ENCODE measurements at places on chromosomes 2 and 18.

DNA sequence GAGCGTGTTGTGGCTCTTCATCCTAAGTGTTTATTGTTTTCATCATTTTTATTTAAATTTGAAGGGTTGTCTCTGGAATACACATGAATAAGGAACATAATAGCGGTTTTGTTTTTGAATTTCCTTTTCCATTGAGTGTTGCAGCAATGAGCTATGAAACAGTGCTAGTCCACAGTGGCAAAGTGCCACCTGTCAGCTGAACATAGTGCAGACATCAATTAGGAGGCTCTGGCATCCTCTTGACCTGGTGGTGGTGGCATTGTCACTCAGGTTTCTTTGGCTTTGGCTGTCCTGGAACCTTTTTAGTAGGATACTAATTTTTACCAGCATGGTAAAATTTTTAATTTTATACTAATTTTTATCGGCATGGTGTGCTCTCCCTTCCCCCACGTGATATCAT is 63.2 kb downstream of the UGGT1 start:
- DNase-seq, result no peak

DNA sequence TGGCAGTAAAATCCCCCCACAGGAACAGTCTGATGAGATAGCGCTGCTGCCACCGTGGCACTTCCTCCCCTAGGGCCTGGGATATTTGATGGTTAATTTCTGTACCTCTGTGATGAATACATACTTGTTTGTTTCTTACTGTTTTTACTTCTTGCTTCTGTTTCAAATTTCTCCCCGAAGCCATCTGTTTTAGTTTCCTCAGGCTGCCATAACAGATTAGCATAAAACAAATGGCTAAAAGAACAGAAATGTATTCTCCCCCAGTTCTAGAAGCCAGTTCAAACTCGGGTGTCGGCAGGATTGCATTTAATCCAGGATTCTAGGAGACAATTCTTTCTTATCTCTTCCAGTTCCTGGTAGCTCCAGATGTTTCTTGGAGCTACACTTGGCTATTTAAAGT is 435.9 kb downstream of the DSEL start:
- no peak for DNase-seq

DNA sequence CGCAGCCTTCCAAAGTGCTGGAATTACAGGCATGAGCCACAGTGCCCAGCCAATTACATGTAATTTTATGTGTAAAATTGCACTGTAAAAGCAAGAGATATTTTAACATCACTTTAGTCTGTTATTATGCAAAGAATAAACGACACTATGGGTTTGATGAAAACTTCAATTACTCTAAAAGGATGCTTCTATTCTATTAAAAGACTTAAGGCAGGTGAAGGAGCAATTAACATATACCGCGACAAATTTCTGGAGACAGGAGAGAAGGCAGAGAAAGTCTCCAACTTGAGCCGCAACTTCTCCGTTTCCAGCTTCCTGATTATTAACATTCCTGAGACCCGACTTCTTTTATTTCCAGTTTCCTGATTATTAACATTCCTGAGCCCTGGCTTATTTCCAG is 53.7 kb downstream of the FAM210A start:
- peak; percentile 18 for DNase-seq

- no peak for DNase-seq
These were observed 407.8 kb upstream of the CDH2 start for GRCh38 chr18:28584731-28585130.

DNA sequence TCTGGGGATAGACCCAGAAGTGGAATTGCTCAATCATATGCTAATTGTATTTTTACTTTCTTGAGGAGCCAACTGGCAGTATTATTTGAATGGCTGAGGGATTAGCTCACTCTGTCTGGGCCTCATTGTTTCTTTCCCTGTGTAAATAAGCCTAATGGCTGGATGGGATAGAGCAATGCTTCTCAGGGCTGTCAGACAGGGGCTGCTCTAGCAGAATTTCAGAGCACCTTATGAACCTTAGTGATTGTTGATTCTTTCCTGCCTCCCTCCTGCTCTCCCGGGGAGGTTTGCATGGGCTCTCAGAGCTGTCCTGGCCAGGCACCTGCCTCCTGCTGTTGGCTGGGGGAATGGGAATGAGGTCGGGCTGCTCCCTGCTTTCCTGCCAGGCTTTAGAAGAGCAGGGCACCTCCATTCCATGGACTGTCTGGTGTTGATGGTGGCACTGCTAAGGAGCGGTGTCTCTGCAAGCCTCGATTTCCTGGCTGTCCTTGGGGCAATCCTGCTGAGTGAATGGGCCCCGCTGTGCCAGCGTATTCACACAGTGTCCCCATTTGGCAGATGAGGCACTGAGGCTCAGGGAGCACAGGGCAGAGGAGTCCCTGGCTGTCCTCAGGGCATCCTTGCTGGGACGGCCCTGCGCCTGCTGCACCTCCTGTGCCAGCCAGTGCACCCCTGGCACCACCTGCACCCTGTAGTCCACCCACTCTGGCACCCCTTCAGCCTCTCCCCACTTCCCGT is 468.2 kb upstream of the HS6ST1 start:
- no peak for DNase-seq

- DNase-seq, result peak; percentile 23
These were observed 310.8 kb downstream of the ERBB4 start for GRCh38 chr2:212227755-212228154.

- DNase-seq, result no peak
These were observed 114.6 kb downstream of the VWA3B start for GRCh38 chr2:98201576-98201975.

- DNase-seq, result peak; percentile 12
These were observed 27.4 kb upstream of the MRO start for GRCh38 chr18:50847192-50847591.

- DNase-seq, result no peak
These were observed 136.1 kb downstream of the TMEM200C start for GRCh38 chr18:5759194-5759593.

GRCh38 chr18:31436825-31437224 is 10.7 kb upstream of the DSG3 start:
- DNase-seq, result no peak

DNA sequence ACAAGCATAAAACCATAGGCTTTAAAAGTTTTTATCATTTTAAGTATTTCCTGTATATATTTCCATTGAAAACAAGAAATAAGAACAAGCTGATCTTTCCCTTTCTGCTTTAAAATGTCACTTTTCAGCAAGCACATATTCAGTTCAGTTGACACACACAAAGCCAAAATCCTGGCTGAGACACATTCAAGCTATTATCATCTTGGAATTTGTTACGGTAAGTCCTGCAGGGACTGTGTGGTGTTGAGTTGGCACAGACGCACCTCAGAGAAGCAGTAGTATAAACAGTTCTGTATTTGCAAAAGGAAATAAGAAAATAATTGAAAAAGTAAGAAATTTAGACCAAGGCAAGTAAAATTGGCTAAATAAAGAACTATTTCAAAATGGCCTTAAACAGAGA is 10.4 kb upstream of the DAW1 start:
- no peak for DNase-seq

- no peak for DNase-seq
These were observed 150.6 kb downstream of the HRH4 start for GRCh38 chr18:24611075-24611474.

DNA sequence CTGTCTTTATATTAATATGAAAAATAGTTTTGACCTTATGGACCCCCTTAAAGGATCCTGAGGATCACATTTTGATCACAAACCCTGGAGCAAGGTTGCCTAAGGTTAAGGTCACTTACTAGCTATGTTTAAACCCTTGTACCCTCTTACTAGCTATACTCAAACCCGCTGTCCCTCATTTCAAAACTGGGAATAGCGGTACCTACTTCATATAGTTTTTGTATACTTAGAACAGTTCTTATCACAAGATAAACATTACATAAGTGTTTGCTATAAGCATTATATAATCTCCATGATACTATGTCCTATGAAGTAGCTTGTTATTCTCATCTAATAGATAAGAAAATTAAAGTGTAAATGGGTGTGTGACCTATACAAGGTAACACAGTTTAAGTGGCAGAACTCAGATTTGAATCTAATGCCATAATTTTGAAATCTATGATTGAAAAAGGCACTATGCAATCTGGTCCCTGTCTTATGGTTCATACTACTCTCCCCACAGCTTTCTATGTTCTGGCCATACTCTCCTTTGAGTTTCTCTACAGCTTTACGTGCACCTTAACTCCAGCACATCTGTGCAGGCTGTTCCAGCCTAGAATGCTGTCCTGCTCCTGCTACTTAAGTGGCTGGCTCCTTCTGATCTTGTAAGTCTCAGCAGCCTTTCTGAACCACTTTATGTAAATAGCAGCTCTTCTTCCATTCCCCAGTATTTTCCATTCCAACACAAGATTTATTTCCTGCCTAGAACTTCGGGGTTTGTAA is 30.4 kb downstream of the HYCC2 start:
- DNase-seq, result no peak

GRCh38 chr2:69300650-69301049 is 86.4 kb downstream of the GFPT1 start:
- peak; percentile 31 for DNase-seq

DNA sequence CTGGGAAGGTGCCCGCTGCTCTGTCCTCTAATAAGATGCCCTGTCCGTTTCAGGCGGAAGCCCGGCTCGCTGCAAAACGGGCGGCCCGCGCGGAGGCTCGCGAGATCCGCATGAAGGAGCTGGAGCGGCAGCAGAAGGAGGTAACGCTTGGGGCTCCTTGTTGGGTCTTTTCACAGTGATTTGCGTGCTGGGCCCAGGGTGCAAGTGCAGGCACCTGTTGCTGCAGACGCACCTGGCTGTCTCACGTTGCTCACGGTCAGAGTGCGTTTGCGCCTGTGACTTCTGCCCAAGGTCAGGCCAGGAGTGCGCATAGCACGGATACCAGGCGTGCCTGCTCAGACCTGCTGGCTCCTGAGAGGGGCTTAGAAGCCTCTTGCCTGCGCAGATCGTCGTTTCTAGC is 81.1 kb downstream of the LRRFIP1 start:
- no peak for DNase-seq

DNA sequence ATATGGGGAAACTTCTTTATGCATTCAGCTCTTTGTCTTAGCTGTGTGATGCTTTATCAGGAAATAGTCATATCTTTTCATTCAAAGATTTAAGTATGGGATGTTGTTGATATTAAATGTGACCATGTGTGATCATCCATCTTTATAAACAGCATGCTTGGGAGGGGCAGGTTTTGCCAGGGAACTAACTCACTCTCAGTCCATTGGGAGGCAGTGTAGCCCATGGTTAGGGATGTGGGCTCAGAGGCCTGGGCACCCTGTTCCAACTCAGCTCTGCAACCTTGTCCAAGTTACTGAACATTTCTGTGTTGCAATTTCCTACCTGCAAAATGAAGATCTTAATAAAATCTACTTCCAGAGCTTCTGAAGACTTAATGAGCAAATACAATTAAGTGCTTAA is 92.0 kb upstream of the BCL2L11 start:
- DNase-seq, result peak; percentile 18

DNA sequence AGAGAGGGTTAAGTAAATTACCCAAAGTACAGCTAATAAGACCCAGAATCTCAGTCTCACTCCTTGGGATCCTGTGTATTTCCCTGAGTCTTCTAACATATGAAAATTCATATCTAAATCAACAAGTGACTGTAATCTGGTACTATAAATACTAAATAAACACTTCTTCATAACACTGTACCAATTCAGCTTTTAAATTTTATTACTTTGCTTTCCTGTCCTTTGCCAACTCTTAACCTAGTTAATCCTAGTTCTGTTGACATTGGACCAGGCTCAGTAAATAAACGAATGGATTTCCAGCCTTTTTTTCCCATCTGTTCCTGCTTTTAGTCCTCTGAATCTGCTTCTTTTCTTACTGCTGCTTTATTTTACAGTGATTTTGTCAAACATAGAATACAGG is 13.8 kb downstream of the MRPL35 start:
- no peak for DNase-seq

DNA sequence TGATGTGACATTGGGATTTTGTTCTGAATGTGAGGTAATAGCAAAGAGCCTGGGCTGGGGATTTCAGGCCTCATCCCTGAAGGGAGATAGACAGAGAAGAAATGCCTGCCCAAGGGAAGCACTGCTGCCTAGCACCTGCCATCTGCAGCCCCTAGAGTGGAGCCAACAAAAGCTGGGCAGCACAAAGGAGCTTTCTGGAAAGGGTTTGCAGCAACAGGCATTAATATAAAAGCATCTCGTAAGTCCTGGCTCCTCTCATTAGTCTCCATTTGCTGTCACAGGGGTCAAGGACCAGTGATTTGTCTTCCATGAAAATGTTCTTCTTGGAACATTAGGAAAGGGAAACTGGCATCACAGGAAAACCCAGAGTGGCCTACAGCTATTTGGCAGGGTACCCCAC is 157.2 kb upstream of the SLC14A2 start:
- DNase-seq, result no peak

DNA sequence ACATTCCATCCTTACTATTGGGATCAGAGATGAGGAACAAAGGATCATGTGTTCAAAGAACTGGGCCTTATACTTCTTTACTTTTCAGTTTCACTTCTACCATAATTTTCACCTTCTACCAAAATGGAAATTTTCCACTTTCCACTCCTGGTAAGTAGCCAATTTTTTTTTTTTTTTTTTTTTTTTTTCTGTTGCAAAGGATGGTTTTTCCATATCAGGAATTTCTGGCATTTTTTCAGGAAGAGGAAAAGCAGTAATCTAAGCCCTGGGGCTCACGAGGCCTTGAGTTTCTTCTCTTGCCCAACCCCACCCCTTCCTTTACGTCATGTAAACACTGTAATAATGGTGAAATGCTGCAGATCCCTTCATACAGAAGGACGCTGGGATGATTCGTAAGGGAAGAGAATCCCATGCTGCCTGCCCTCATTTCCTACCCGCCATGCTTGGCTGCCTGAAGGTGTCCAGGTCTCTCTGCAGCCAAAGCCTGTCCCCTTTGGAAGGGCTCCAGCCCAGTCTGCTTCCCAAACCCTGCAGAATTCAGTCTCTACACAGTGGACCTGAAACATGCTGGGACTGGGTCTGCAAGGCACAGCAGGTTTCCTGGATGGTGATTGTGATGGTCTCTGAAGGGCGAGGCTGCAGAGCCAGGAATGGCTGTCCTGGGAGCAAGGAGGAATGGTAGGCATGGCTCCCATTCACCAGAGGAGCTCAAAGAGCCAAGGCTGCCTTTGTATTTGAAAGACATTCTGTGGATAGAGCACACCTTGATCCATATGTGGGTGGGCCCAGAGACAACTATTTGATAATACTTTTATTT is 57.0 kb downstream of the EFR3B start:
- no peak for DNase-seq

GRCh38 chr2:8800821-8801220 is 36.6 kb downstream of the KIDINS220 start:
- DNase-seq, result no peak
